ENCODE measurements at places on chromosomes 12 and 14.

DNA sequence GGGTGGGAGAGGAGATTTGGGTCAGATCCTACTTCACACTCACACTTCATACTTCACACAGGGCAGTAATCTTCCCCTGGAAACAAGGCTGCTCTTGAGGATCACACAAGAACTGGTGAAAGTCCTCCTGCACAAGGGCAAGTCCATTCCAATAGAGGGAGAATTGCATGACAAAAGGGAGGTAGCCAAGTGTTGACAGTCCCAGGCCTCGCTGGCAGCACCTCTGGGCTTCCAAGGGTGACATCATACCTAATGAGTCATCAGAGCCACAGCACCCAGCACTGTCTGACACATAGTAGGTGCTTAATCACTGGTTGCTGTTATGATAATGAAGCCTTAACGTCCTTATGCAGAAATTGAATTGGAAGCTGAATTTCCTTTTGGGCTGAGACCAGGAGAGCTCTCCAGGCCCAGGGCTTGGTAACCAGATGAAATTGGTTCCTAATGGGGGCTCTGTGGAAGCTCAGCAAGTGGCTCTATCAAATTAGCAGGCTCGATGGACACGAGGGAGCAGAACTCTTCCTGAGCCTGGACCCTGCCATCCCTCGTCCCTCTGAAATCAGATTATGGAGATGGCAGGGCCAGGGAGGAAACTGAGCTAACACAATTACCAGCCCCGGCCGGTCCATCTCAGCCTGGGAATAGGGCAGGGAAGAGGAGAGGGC lies 58.8 kb upstream of the ACTN1 start:
- no peak for DNase-seq

DNA sequence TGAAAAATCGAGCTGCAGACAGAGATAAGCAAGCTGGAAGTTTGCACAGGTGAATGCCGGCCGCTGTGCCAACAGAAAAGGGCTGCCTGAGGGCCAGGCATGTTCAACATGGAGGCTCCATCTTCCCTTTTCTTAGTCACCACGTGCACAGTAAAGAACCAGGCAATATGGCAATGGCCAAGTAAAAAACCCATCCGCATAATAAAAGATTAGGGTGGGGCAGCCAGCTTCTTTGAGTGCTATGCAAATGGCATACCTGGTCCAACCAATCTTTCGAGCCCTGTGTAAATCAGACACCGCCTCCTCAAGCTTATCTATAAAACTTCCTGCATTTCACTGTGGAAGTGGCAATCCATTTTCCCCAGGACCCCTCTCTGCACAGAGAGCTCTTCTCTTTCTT lies 16.7 kb downstream of the PNP start:
- no peak for DNase-seq

GRCh38 chr14:62117751-62118105 lies 355.5 kb downstream of the SNAPC1 start:
- DNase-seq, result peak; percentile 66

- DNase-seq, result no peak
Measured at GRCh38 chr14:90557516-90557915, 160.7 kb downstream of the CALM1 start.

- DNase-seq, result peak; percentile 46
Measured at GRCh38 chr12:5043589-5044419, at the start of gene KCNA5. KCNA5 (plus strand) TSS chr12:5043879; CDS start chr12:5044148, 269 bp downstream.

DNA sequence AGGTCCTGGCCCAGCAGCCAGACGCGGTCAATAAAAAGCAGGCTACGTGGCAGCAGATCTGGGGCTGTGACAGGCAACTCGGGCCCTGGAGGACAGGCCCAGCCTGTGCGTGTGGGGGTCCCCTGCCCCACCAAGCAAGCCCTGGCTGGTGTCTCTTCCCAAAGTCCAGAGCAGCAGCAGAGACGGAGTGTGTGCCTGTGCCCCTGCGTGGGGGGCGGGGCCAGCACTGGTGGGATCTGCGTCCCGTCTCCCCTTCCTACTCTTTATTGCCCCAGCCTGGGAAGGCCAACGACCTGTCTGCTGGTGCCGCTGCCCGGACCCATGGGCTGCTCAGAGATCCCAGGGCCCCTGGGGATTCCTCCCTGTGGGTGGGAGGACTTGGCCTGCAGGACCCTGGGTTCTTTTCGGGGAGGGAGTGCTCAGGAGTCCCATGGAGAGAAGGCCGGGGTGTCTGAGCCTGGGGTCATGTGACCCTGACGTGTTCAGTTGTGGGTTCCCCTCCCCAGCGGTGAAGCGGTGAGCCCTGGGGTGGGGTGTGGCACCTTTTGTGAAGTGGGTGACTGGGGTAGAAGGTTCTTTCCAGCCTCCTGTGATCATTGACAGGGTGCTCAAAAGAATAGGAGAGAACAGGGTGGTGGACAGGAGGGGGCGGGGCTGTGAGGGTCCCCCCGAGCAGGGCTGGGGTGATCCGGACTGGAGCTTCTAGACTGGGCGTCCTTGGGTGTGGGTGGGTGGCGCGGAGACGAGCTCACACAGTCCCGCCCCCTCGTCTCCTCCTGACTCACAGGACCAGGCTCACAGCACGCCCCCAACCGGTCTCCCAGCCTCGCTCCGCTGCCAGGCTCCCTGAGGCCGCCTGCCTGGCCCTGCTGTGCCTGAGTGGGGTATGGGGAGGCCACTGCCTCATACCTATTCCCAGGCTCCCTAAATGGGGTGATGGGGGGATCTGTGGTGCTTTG lies 22.4 kb downstream of the ASPG start:
- DNase-seq, result no peak

DNA sequence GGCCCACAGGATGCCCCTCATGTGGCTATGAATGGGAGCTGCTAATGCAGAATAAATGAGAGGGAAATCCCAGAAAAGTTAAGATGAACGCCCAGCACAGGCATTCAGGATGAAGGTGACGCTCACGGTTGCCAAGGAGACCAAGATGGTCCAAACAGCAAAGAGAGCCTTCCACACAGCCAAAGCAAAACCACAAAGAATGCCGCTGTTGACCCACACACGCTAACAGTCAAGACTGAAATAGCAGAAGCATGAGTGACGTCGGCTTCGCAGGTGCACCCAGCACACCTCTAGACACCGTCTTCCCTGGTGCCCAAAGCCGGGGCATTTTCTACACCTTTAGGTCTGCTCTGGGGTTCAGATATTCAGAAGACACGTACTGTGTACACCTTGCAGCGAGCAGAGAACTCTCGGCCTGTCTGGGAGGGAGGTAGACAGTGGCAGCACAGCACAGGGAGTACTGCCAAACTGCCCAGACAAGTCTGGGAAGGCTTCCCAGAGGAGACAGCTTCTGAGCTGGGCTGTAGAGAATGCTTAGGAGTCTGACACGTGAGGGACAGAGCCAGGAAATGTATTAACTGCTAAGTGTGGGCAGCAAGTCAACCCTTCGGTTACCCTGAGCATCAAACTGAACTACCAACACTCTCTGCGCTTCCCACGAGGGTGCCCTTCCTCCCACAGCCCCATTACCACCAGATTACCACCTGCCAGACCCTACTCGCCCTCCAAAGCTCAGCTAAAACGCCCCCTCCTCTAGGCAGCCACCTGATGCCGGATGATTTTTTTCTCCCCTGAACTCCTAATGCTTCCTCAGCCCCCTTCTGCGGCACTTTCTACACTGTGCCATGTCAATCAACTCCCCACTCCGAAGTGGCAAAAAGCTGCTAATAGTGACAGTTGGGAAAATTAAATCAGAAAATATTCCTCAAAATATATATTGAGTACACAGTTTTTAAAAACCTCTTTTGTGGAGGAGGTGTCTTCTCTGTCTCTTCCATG lies 50.1 kb downstream of the CCDC88C start:
- DNase-seq, result no peak

DNA sequence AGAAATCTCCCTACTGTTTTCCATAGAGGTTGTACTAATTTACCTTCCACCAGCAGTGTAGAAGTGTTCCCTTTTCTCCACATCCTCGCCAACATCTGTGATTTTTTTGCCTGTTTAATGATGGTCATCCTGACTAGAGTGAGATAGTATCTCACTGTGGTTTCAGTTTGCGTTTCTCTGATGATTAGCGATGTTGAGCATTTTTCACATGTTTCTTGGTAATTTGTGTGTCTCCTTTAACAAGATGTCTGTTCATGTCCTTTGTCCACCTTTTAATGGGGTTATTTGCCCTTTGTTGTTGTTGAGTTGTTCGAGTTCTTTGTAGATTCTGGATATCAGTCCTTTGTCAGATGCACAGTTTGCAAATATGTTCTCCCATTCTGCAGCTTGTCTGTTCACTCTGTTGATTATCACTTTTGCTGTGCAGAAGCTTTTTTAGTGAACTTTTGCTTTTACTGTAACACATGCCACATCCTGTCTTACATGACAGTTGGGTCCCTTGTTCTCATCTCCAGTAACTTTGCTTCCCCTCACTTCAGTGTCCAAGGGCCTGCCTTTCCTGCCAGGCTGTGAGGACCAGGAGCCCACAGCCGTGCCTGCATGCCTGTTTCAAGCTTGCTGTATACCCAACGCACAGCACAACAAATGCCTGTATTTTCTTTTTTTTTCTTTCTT lies 64.9 kb downstream of the SPRING1 start:
- no peak for DNase-seq

DNA sequence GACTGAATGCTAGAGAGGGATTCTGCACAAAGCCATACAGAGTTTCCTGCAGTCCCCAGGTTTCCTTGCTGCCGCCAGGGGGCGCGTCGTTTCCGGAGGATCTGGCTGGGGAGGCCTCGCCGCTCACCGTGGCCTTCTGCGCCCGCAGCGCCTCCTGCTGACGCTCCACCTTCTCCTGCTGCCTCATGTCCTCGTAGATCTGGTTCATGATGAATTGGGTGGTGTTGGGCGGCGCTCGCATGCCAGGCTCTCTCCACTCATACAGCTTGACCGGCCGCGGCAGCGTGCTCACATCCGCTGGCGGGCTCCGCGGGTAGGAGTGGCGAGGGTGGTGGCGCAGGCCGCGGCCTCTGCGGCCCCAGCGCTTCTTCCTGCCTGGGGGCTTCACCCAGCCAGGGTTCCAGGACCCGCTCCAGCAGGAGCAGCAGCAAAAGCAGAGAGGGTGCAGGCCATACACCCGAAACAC lies 987 bp downstream of the CCER1 start:
- no peak for DNase-seq

- DNase-seq, result no peak
Measured at GRCh38 chr12:51378749-51379148, 12.5 kb downstream of the GALNT6 start.

DNA sequence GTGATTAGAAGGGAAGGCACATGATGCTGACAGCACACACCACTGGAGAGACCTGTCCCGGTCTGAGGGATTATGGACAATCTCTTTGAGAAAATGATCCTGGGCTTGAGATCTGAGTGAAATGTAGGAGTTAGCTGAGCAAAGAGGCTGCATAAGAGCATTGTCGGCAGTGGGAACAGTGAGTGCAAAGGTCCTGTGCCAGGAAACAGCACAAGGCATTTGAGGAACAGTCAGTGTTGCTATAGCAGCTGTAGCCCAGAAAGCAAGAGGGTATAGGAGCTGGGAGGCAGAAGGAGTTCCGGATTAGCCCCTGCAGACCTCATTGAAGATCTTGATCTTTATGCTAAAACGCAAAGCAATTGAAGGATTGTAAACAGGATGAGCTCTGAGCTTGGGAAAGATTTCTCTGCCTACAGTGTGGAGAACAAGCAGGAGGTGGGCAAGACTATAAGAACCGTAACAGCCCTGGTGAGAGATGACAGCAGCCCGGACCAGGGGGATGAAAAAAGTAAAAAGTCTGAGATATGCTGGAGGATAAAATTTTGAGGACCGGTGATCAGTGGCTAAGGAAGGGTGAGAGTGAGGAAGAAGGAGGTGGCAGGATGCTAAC lies 28.5 kb downstream of the CFL2 start:
- DNase-seq, result no peak

DNA sequence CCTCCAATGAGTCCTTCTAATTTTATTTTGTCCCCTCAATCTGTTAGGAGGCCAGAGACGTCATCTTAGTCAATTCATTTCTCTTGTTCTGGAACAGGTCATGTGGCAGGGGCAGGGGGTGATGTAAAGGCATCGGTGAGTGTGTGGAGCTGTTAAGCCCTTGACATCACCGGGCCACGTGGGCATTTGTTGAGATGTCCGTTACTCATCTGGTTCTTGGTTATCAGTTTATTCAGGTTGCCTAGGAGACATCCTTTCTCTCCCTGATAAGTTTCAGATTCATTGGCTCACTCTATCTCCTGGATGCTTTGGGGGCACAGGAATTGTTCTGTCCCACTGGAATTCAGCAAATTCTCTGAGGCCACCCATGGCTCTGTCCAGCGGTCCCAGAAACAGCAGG lies 33.6 kb upstream of the SEL1L start:
- no peak for DNase-seq

GRCh38 chr14:21825149-21825743 lies 151.6 kb upstream of the OR4E1 start:
- DNase-seq, result no peak

DNA sequence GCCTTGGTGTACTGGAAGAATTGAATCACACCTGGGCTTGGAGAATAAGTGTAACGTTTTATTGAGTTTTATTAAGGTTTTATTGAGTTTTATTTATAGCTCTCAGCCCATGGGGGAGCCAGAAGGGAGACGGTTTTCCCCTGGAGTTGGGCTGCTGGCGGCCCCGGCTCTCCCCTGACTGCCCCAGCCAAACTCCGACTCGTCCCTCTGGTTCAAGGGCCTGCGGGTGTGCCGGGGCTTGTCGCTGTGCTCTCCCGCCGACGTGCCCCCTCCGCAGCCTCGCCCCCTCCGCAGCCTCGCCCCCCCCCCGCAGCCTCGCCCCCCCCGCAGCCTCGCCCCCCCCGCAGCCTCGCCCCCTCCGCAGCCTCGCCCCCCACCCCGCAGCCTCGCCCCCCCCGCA lies 326.1 kb upstream of the RTL1 start:
- no peak for DNase-seq

GRCh38 chr14:60815371-60815770 lies 80.8 kb downstream of the MNAT1 start:
- DNase-seq, result no peak

DNA sequence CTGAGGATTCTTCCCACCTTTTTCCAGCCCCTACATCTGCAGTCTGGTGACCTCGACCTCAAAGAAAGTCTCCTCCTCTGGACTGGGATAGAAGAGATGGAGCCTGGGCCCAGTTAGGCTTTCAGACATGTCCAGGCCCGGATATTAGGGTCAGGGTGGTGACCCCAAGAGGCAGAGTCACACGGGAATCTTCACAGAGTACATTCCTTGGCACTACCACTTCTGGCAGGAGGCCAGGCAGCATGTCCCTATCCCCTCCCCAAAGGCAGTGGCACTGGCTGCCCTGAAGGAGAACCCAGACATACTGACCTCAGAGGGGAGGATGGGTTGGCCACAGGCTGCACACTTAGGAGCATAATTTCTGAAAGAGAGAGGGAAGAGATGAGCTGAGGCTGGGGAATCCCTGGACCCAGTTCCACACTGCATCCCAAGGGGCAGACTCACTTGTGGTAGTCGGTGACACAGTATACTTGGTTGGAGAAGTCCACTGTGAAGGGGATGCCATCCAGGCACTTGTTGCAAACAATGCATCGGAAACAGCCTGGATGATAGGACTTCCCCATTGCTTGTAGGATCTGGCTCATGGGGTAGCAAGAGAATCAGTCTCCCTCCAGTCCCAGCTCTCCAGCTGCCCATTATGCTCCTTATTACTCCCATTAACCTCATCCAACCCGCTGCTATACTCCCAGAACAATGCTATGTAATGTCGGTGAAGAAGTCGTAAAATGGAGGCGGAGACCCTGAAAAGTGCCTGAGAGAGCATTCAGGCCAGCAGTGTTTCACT lies 7.6 kb downstream of the AJUBA start:
- DNase-seq, result no peak
